CD4-positive, alpha-beta T cell (primary cell): ENCODE measurements at places on chromosomes 7 and 10. TPM values are rescaled to one million over a fixed set of nuclear protein-coding genes. Genes with fewer than 3 reads are reported as not detected.

- H3K27ac ChIP-seq, result no peak overlapping the region
- no peak overlapping the region for H3K4me3 ChIP-seq
- peaks cover 6% of the 10 kb centered on the region for H3K36me3 ChIP-seq
- H3K4me1 ChIP-seq, result peaks cover 8% of the 10 kb centered on the region
These were observed 25.9 kb downstream of the SMNDC1 start for GRCh38 chr10:110278562-110279406.

GRCh38 chr7:79290398-79290797 is 163.1 kb downstream of the MAGI2 start:
- H3K4me1 ChIP-seq, result no peaks in the 10 kb centered on the region
- no peak overlapping the region for H3K27ac ChIP-seq
- no peaks in the 10 kb centered on the region for H3K36me3 ChIP-seq
- H3K27me3 ChIP-seq, result no peaks in the 10 kb centered on the region
- DNase-seq, result no peak
- no peak overlapping the region for H3K4me3 ChIP-seq

The ETV1 gene
- total RNA-seq, result not detected

GRCh38 chr7:19972876-19973275 is 199.5 kb upstream of the TMEM196 start:
- no peak for DNase-seq
- H3K4me3 ChIP-seq, result no peak overlapping the region
- no peaks in the 10 kb centered on the region for H3K36me3 ChIP-seq
- no peak overlapping the region for H3K27ac ChIP-seq
- no peaks in the 10 kb centered on the region for H3K4me1 ChIP-seq
- H3K27me3 ChIP-seq, result no peaks in the 10 kb centered on the region

DNA sequence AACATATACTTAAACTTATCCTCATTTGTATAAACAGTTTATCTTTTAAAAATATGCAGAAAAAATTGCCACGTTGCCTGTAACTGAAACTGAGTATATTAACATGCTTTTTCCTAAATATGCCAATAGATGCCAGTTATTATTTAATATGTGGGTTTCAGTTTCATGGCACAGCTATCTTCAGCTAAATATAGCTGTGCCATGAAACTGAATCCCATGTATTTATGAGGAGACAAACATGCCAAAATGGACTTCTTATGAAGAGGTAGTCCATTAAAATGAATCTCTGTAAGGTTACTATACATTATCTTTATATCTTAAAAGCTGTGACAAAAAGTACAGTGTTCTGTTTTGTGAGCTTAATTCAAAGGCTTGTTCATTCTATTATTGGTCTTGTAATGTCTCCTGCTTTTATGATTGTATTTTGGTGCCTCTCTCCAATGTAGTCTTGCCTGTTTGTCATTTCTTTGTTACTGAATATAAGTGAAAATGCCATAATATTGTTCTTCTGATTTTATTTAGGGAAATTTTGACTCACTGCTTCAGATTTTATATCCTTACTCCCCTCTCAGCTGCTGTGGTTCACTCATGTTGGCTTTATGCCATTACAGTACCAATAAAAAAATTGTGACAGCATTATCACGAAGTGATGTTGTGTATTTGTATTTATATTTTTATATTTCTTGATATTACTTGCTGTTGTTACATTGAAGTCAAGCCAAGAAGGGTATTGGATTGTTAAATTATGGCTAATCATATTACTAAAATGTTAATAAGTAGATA is 34.3 kb upstream of the CACNA2D1 start:
- no peaks in the 10 kb centered on the region for H3K4me1 ChIP-seq
- no peaks in the 10 kb centered on the region for H3K36me3 ChIP-seq
- DNase-seq, result no peak
- H3K27me3 ChIP-seq, result no peaks in the 10 kb centered on the region
- no peak overlapping the region for H3K4me3 ChIP-seq

GRCh38 chr7:138918176-138918575 is 63.0 kb downstream of the KIAA1549 start:
- H3K27ac ChIP-seq, result no peak overlapping the region
- H3K4me3 ChIP-seq, result no peak overlapping the region
- no peaks in the 10 kb centered on the region for H3K4me1 ChIP-seq
- DNase-seq, result no peak
- no peaks in the 10 kb centered on the region for H3K36me3 ChIP-seq

The OR2A42 gene
- total RNA-seq, result not detected

DNA sequence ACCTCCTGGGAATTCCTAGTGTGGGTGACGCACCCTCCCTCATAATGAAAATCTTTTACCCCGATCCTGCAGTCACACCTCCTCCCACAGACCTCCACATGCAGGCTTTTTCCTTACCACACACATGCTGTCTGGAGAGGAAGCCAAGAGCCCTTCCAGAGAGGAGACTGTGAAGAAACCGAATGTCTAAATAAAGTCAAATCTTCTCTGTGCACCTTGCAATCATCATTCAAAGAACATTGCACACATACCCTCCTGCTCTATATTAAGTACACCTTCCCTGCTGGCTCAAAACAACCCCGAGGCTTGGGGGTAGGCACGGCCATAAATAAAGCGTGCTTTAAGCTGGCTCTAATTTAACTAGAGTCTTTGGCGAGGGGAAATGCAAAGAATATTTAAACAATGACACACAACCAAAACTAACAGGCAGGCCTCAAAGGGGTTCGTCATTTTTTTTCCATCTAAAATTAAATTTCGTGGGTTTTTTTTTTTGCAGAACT is 34.9 kb downstream of the CALML3 start:
- no peak overlapping the region for H3K27ac ChIP-seq
- no peaks in the 10 kb centered on the region for H3K27me3 ChIP-seq
- DNase-seq, result no peak

DNA sequence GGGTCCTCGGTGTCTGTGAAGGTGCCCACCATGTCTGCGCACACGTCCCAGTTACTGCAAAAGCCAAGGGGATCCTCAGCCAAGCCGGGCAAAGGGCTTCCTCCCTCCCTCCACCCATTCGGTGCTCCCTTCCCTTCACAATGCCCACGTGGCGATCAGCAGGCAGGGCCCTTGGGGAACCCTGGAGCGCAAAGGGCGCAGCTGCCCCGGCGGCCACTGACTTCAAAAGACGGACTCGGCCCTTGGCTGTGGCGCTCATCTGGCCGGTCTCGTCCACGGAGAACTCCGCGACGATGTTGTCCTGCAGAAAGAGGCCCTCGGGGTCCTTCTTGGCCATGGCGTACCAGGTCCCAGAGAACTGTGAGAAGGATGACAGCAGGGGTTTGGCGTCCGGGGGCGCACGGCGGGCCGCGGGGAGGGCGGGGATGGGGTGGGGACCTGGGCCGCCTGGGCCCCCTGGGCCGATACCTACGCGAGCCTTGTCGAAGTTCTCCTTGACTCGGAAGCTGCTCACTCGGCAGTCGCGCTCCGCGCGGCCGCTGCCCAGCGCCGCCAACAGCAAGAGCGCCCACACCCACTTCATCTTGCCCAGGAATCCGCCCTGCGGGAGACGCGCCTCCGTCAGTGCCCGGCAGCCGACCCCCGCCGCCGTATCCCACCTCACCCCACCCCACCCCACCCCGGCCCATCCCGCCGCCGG is 439 bp downstream of the RBP4 start:
- H3K4me3 ChIP-seq, result no peak overlapping the region
- no peak for DNase-seq
- no peak overlapping the region for H3K27ac ChIP-seq
- no peaks in the 10 kb centered on the region for H3K4me1 ChIP-seq

The PRTFDC1 gene
- 0.52 TPM for total RNA-seq
